ELF-1 (cell line): ENCODE measurements at places on chromosomes 2 and 18.
A peak's percentile ranks its signal among the peaks of the same experiment; 100 is the strongest.

DNA sequence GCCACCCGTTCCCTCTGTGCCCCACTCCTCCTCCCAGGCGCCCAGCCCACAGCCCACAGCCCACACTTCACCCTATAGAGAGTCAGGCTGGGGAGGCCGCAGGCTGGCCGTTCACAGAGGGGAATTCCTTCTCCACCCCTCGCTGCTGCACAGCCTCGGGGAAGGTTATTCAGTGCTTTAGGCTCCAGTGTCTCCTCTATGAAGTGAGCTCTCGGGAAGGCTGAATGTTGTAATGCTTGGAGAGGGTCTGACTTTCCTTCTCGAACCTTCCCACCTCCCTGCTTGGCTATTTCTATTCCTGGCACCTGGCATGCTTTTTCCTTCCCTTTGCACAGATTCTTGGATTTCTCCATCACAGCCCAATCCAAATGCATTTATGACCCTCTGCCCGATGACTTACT lies 62.5 kb upstream of the SMAD7 start:
- DNase-seq = peak; percentile 69

GRCh38 chr2:205902900-205903237 lies 183.1 kb downstream of the INO80D start:
- DNase-seq = no peak

DNA sequence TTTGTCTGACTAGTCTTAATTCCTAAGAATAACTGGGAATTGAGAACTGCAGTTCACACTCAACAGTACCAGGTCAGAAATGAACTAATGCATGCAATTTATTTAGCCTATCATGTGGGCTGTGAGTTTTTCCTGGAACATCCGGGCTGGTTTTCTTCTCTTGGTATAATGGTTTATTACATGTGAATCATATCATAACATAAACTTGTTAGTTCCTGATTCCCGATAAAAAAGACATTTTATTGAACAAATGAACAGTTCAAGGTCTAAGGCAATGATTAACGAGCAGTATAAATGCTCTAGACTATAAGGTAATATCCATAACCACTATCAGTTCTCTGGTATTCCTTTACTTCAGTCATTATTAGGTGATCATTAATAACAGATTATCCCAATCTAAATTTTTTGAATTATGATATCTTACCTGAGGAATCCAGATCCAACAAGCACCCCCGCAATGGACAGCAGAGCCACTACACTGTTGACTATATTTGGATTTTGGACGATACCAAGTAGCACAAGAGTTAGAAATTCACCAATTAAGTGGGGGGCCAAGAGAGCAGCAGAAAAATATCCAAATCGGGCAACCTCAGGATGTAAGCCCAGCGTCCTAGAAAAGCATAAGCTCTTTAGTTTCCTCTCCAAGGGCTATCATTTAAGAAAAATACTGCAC lies 19.0 kb downstream of the ABCG5 start:
- DNase-seq = no peak

DNA sequence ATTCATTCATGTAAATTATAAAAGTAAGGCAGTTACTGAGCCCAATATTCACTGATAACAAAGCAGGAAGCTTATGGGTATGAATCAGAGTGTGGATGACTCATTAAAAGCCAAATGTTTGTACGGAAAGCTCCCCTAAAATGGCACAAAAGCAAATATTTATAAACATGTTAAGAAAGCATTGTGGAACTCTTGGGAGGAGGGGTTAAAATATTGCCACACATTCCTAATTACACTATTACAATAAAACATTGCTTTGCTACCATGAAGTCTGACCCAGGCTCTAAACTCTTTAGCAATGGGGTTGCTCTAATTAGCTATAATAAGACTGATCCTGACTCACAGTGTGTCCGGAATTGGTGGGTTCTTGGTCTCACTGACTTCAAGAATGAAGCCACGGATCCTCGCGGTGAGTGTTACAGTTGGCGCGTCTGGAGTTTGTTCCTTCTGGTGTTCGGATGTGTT lies 110.9 kb downstream of the NAB1 start:
- no peak for DNase-seq

GRCh38 chr2:75003276-75003675 lies 44.8 kb downstream of the POLE4 start:
- DNase-seq = no peak

DNA sequence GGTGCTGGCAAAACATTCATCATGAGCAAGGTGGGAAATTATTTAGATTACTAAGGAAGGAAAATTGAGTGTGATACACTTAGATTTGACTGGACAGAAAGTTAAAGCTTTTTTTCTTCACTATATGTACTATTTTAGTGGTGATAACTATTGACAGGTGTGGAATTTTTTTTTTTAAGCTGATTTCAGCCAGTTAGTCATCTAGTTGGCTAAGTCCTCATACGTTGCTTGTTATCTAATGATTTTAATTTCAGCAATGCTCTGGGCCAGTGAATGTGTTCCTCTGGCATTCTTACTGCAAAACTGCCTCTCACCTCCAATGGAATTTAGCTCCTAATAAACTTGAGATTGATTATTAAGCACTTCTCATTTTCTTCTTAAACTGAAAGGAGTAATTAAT lies 1223.2 kb upstream of the ACVR2A start:
- DNase-seq = no peak

DNA sequence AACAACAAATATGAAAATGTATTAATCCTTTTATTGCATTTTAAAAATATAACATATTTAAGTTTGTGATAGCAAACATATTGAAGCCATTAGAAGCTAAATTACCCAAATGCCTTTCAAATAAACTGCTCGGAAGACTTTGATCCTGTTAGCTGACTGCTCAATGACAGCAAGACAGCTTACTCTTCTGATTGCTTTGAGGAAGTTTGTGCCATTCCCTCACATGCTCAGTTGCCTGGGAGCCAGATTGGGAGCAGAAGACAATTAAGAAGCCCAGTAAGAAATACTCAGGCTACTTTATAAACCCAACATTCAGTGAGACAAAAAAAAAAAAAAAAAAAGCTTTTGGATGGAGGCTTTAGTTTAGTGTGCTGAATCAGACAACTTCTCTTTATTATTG lies 407.1 kb upstream of the SOX11 start:
- no peak for DNase-seq

- peak; percentile 46 for DNase-seq
These were observed 61.7 kb downstream of the MEX3C start for GRCh38 chr18:51135795-51136194.

DNA sequence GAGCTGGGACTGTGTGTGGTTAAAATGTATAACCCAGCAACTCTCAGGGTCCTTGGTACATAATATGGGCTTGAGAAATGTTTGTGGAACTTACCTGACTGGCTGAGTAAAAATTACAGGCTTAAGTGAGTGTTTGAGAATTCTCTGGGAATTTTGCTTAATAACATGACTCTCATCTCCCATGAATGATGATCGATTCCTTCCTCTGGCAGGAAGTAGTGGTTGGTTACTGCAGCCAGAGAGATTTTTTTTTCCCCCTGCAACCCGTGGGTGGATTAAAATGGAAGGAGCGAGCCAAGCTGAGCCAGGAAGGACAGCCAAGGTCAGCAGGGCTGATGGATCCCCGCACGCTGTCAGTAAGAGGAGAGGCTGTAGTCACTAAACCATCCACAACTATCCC lies 40.6 kb upstream of the RFX8 start:
- DNase-seq = no peak

GRCh38 chr2:50953021-50953420 lies 78.9 kb downstream of the NRXN1 start:
- DNase-seq = no peak

DNA sequence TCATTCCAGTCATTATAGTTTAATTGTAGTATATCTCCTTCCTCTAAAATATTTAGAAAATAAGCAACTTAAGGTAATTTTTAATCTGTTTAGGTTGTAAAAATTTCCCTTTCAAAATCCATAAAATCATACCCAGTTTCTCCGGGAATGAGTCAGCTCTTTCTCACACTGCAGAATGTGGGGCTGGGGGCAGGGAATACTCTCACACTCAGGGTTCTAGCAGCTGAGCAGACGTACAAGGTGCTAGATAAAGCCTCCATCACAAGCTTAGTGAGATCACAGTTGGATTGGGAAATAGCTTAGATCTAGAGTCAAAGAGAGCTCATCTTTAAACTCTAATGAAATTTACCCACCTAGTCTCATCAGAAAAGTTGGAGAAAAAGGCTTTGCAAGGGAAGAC lies 79.9 kb upstream of the FAM237A start:
- DNase-seq = no peak
